ENCODE measurements at places on chromosomes 16 and 17.

DNA sequence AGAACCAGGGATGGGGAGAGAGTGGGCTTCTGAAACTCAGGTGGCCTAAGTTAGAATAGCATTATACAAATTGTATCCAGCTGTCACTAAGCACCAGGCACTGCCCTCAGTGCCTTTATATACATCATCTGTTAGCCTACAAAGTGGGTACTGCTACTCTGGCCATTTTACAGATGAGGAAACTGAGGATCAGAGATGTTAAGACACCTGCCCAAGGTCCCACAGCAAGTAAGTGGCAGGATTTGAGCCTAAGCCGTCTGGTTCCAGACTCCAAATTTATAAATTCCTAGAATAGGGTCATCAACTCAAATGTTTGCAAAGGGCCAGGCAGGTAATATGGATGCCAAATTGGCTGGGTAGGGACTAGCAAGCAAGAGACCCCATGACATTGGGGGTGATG is 2.3 kb downstream of the ORAI3 start:
- no peak for DNase-seq

- DNase-seq = no peak
Observed at GRCh38 chr16:5354645-5355044, 257.1 kb upstream of the EEF2KMT start.

DNA sequence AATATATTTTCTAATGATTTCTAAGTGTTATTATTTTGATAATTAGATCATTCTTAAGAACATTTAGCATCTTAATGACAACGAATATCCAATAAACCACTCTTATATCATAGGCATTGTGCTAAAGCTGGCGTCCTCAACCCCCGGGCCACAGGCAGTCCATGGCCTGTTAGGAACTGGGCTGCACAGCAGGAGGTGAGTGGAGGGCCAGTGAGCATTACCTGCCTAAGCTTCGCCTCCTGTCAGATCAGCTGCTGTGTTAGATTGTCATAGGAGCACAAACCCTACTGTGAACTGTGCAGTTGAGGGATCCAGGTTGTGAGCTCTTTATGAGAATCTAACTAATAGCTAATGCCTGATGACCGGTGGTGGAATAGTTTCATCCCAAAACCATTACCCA is 3.7 kb downstream of the DUXB start:
- no peak for DNase-seq

DNA sequence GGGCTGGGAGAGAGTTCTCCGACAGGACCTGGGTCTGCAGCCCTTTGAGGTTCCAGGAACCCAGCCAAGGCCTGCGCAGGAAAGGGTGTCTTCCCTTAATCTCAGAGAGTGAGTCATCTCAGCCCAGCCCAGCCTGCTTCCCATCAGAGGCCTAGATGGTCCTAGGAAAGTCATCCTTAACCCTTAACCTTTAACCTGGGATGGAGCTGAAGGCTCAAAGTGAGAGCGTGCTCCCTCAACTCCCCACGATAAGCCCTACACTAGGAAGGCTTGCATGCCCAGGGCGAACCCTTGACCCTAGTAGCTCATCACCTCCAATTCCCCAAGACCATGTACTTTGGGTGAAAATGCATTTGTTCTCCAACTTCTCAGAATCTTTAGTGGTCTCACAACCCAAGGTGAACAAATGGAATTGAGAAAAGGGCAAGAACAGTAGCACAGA is 4.8 kb upstream of the ATXN7L3 start:
- DNase-seq = no peak

- no peak for DNase-seq
Observed at GRCh38 chr17:73838815-73839214, 194.6 kb upstream of the SDK2 start.

- peak; percentile 61 for DNase-seq
Observed at GRCh38 chr16:1825864-1826690, 548 bp downstream of the HAGH start.

GRCh38 chr17:48760411-48760810 is 31.9 kb upstream of the HOXB13 start:
- DNase-seq = no peak

GRCh38 chr17:73589363-73589980 is 54.8 kb downstream of the SDK2 start:
- DNase-seq = no peak

GRCh38 chr17:7814969-7815368 is 19.0 kb upstream of the KDM6B start:
- DNase-seq = no peak

DNA sequence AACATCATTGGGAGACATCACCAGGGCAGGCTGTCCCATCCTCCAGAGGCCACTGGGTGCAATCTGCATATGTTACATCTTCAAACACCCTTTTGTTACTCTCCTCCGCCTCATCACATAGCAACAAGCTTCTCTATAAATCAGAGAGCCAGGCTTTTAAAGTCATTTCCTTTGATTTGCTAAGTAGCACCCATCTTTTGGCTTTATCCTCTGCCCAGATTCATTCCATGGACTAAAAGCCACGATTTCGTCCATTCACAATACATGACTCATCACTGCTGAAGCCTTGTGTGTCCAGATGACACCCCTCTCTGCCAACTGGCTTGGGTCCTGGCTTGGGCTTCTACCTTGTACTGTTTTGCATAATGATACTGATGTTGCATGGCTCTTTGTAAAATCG is 2.0 kb upstream of the KRT38 start:
- no peak for DNase-seq

GRCh38 chr17:17480593-17481148 is 3.9 kb downstream of the MED9 start:
- DNase-seq = no peak

GRCh38 chr16:57447186-57447962 is at the start of the genes CIAPIN1 and COQ9:
TSS of gene CIAPIN1 (minus strand) at chr16:57447385. CDS start at chr16:57440928, 6,457 bp downstream.
TSS of gene COQ9 (plus strand) at chr16:57447479. CDS start at chr16:57447506, 27 bp downstream.
- peak; percentile 93 for DNase-seq

DNA sequence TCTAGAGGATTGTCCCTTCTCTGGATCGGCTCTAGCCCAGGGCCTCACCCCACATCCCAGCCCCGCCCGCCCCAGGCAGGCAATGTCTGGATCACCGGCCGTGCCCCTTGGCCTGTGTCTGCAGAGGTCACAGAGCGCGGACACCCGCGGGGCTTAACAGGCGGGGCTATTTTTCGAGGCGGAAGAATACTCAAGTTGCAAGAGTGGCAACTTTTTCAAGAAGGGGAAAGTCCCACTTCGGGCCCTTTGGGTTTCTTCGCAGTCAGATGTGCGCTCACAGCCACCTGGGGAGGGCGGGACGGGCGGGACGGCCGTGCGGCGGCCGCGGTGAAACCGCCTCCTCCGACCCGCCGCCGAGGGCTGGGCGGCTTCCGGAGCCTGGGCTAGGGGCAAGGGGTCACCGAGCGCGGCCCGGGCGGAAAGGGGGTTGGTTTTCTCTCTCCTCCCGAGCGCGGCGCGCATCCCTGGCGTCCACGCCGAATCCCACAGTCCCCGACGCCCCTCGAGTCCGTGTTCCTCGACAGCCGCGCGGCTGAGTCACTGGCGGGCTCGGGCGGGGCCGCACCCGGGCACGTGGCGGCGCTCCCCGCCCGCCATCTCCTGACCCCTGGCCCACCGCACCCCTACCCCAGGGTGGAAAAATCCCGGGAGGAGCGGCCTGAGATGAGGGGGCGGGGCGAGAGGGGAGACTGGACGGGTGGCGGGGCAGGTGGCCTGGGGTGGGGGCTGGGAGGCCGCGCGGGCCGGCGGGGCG is 1.2 kb upstream of the PFN1 start:
- DNase-seq = peak; percentile 55

GRCh38 chr16:53111078-53111791 is 56.4 kb downstream of the CHD9 start:
- no peak for DNase-seq

DNA sequence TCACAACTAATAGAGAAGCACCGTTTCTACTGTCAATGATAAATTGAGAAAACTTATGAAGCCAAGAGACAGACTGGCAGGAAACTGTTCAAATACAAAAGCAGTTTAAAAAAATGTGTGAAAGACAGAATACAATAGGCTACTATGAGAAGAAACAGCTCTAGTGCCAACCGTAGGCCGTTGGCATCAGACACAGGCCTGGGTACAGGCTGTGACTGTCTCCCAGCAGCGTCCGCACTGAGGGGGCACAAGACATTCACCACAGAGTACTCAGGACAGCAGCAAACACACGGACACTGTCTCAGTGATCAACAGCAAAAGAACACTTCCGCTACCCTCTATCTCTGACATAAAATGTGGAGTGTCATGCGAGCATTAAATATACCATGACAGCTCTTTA is 7.8 kb upstream of the C1QBP start:
- no peak for DNase-seq

- no peak for DNase-seq
Observed at GRCh38 chr17:2266045-2266864, 37.3 kb downstream of the SMG6 start.

DNA sequence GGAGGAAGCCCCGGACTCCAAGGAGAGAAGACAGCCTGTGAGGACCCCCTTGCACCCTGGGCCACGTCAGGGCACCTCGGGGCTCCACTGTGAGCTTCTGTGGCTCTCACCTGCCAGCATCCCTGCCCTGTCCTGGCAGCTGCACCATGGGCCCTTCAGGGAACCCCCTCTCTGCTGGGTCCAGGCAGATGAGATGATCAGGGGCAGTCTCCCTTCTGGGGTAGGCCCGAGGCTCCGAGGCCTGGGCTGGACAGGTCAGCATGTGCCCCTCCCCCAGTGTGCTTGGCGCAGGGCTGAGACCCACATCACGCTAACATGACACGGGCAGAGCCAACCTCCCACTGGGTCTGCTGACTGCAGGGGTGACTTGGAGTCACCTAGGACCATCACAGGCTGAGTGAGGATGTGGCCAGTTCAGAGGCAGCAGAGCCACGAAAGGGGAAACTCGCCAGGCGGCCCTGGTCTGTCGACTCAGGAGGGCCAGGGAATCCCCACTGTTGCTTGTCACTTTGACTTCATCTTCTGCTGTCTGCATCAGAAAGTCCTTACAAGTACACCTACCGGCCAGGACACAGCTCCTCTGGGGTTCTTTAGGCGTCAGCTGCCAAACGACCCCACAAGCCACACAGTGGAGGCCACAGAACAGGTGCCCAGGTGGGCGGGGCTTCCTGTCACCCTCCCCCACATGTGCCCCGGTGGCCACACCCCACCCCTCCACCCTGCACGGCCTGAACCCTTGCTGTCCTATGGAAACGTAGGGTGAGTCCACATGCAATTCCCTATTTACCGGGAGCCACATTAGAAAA is 2.2 kb downstream of the GALNS start:
- no peak for DNase-seq

- DNase-seq = no peak
Observed at GRCh38 chr16:4679156-4679849, 14.1 kb upstream of the NUDT16L1 start.

- no peak for DNase-seq
Observed at GRCh38 chr16:14445937-14446715, 183.9 kb downstream of the PARN start.

GRCh38 chr17:38881600-38882191 is 11.8 kb downstream of the LASP1 start:
- DNase-seq = no peak

GRCh38 chr17:27354491-27355081 is 60.7 kb downstream of the WSB1 start:
- no peak for DNase-seq

GRCh38 chr17:47834756-47835155 is 3.3 kb downstream of the LRRC46 start:
- no peak for DNase-seq

GRCh38 chr16:89847940-89848297 is 19.6 kb downstream of the SPIRE2 start:
- DNase-seq = no peak

GRCh38 chr16:56614549-56614991 is 6.2 kb downstream of the MT2A start:
- DNase-seq = no peak

DNA sequence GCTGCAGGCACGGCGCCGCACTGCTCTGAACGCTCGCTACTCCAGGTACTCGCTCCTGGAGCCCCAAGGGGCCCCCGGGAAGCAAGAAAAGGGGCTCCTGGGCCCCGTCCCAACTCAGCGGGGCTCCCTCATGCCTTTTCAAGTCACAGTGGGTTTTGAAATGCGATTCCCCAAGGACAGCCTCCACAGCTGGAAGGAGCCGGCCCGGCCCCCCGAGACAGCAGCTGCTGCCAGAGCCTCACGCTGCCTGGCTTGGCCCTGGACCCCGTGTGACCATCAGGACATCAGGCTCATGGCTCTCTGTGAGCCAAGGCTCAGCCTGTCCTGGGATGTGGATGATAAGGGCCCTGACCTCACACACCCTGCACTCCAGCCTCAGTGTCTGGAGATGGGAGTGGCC is 80.6 kb downstream of the LMF1 start:
- no peak for DNase-seq

DNA sequence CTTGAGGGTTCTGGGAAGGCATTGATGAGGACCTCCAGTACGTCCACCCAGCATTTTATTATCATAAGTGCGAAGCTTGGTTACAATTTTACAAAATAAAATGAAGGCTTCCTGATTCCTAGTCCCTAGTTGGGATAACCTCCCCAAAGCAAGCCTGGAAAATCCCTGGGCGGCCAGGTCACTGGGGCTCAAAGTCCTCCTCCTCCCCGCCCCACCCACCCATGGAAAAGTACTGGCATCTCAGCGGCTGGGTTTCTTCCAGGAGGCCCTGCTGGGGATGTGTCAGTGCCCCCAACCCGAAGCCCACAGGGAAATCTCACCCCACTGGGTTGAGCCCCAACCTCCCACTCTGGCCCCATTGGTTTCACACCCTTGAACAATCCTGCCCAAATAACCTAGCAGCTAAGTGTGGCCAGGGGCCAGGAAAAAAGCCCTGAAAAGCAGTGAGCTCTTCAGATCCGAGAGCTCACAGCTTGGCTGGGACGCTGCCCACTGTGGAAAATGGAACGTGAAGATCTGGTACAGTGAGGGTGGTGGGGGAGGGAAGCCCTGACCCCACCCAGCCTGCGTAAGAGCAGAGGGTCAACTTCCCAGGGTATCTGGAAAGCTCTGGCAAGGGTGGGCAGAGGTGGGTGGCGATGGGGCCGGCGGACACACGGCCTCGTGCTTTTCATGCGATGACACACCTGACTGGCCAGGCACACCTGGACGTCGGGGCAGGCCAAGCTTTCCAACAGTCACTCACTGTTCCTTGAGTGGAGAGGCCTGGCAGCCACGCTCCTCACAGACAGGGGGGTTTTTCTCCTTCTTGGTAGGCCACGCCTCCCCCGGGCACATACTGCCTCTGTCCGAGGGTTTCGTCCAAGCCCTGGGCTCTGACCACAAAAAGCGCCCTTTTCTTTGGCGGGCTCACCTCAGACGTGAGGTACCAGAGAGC is 324.5 kb downstream of the SOX9 start:
- DNase-seq = no peak

GRCh38 chr16:23155445-23156049 is 6.3 kb upstream of the USP31 start:
- peak; percentile 25 for DNase-seq

GRCh38 chr17:27525836-27526603 is 69.8 kb downstream of the KSR1 start:
- no peak for DNase-seq
